ENCODE measurements at places on chromosomes 5 and 9.

GRCh38 chr5:2753452-2754420 lies 2.3 kb upstream of the IRX2 start:
- no peak for DNase-seq

- DNase-seq: no peak
Observed at GRCh38 chr9:134502266-134502791, 139.3 kb upstream of the COL5A1 start.

DNA sequence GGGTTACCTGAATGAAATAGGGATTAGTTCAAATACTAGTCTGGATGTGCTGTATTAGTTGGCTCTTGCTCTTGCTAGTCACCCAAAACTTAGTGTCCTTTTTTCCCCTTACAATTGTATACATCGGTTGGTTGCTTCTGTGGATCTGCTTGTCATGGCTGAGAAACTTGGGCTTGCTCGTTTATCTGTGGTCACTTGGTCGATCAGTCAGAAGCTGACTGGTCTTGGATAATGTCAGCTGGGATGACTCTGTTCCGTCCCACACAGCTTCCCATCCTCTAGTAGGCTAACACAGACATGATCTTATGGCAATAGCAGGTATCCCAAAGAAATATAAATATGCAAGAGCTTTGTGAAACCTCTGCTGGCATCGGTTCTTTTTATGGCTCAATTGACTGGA lies 807.4 kb downstream of the MAT2B start:
- DNase-seq: no peak

- no peak for DNase-seq
Observed at GRCh38 chr5:149681252-149681651, 48.9 kb upstream of the PPARGC1B start.

- no peak for DNase-seq
Observed at GRCh38 chr5:111511174-111511830, 1.0 kb downstream of the STARD4 start.

DNA sequence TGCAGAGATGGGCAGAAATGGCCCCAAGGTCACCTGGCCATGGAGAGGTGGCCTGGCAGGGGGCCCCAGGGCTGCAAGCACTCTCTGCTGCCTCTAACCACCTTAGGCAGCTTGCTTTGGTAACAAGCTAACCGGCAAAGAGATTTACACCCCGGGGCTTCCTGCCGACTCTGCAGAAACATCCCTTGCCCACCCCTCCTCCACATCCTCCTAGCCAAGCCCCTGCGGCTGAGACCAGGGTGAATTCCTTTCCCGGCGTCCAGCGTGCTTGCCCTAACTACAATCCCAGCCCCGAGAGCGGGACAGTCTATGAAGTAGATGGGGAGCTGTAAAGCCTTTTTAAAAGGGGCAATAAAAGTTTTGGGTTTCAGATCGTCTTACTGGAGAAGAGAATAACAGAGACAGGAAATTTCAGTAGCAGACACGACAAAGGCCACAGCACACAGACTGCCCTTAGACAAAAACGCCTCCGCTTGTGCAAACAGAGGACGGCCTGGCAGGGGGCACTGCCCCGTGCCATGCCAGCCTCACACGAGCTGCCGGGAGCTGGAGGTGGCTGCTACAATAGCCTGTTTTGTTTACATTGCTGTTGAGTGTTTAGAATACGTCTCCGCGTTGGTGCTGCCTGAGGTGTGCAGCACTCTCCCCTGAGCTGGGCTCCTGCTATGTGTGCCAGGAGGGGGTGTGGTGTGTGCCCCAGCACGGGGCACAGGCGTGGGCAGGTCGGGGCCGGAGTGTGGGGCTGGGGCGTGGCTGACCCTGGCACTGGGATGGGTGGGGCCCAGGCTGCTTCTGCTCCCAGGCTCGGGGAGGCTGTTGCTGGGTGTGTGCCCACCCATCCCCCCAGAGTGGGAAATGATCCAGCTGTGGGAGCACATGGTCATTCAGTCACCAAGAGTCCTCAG lies 15.3 kb downstream of the MYMK start:
- peak; percentile 91 for DNase-seq

GRCh38 chr5:87300744-87301143 lies 33.1 kb downstream of the RASA1 start:
- no peak for DNase-seq

- no peak for DNase-seq
Observed at GRCh38 chr5:122882831-122883230, 37.4 kb downstream of the SNX24 start.

- DNase-seq: no peak
Observed at GRCh38 chr9:26935847-26936246, 11.2 kb downstream of the PLAA start.

GRCh38 chr5:3214838-3215374 lies 380.7 kb upstream of the IRX1 start:
- DNase-seq: no peak

GRCh38 chr9:75382126-75382525 lies 293.8 kb downstream of the OSTF1 start:
- DNase-seq: no peak

DNA sequence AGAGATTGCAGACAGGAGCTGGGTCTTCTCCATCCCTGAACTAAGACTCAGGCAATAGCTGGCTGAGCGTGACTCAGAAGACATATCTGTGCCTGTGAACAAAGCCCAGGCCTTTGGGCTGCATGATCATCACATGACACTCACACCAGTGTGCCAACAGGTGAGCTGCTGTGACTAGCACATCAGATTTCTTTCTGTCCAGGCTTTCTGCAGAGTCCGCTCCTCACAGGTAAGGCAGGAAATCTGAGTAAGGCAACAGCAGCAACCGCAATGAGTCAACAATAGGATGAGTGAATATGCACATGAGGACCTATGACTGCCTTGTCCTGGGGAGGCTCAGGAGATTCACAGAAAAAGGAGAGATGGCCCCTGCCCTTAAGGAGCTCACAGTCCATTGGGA lies 293.6 kb downstream of the ACTL7B start:
- DNase-seq: no peak

GRCh38 chr5:100424017-100424416 lies 111.2 kb upstream of the FAM174A start:
- no peak for DNase-seq

DNA sequence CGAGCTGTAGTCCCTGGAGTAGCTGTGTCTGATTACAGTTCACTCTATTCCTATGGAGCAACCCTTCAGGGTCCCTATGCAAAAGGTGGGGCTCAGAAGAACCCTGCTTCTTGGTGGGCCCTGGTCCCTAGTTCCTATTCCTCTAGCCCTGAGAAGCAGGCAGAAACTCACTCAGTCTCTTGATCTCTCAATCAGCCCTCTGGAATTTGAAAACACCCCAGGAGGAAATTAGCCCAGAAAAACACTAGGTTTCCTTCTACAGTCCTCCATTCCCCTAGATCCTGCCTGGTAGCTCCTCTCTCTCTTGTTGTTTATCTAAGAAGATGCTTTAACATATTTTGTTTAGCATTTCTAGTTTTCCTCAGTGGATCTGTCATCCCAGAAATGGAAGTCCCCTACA lies 7.6 kb downstream of the RGS3 start:
- DNase-seq: no peak

- no peak for DNase-seq
Observed at GRCh38 chr9:127035423-127035822, 87.0 kb downstream of the ANGPTL2 start.

DNA sequence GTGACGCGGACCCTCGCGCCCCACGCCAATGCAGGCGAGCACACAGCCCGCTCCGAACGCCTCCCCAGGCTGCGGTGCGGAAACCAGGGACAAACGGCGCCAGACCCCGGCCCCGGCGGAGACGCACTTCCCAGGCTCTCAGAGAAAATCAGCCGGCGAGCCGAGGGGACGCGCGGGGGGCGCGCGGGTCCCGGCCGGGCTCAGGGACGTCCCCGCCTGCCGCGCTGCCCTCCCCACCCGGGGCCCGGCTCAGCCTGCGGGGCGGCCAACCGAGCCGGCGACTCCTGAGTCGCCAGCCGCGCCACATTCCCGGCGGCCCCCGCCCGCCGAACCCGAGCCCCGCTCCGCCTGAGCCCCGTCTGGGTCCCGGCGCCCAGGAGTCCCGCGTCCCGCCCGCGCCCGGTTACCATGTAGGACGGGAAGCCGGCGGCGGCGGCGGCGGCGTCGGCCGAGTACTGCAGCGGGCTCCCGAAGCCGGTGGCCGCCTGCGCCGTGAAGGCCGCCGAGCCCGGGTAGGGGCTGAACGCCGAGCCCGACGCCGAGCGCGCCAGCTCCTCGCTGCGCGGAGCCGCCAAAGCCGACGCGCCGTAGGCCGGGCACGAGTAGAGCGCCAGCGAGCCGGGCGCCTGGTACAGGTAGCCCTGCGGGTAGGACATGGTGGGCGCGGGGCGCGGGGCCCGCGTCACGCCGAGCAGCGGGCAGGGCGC lies 566 bp downstream of the IRX2 start:
- DNase-seq: peak; percentile 44

- DNase-seq: no peak
Observed at GRCh38 chr9:81716409-81716808, 27.1 kb upstream of the TLE1 start.

DNA sequence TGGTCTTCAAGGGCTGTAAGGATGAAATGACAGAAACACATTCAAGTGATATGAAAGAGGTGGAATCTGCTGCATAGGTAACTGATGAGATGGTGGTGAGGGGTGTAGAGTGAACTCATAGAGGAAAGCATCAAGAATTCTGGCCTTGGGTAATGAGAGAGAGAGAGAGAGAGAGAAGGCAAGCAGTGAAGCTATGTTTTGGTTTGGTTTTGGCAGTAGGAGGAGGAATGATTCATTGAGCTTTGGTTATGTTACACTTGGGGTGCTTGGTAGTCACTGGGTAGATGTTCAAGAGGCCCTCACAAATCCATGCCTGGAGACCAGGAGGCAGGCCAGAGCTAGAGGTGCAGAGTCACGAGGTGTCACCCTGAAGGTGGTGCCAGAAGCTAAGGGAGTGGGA lies 89.5 kb downstream of the EGFLAM start:
- DNase-seq: no peak
